ENCODE measurements at places on chromosomes 3 and 15.

- no peak for DNase-seq
Measured at GRCh38 chr15:93178371-93178770, 89.4 kb upstream of the RGMA start.

DNA sequence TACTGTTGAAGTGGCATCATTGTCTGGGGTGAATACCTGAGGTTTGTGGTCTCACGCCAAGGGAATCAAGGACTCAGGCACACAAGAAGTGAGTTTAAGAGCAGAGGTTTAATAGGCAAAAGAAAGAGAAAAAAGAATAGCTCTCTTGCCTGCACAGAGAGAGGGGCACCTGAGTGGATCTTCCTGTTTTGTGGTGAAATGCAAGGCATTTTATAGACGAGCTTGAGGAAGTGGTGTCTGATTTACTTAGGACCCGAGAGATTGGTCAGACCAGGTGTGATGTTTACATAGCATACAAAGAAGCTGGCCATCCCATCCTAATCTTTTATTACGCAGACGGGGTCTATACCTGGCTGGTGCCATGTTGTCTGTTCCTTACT is 13.2 kb downstream of the CCR5 start:
- no peak for DNase-seq

DNA sequence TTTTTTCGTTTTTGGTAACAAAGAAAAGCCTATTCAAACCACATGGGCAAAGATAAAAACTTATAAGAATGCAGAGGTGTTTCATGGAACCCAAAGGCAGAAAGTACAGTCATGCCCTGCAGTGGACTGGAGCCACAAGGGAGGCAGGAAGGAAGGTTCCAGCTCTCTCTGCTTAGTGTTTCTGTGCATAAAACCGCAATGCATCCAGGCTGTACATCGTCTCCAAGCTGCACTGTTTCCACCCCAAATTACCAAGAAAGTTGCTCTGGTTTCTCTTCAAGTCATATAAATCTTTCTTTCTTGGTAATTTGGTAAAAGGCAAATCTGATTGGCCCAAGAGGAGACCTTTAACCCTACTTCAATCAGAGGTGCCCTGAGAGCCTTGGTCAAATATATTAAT is 15.8 kb downstream of the TRAT1 start:
- DNase-seq: no peak

DNA sequence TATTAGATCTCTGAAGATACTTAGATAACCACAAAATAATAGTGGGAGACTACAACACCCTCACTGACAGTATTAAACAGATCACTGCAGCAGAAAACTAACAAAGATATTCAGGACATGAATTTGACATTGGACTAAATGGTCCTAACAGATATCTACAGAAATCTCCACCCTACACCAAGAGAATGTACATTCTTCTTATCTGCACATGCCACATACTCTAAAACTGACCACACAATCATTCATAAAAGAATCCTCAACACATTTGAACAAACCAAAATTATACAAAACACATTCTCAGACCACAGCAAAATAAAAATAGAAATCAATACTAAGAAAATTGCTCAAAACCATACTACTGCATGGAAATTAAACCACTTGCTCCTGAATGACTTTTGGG is 116.3 kb downstream of the DTWD1 start:
- no peak for DNase-seq

DNA sequence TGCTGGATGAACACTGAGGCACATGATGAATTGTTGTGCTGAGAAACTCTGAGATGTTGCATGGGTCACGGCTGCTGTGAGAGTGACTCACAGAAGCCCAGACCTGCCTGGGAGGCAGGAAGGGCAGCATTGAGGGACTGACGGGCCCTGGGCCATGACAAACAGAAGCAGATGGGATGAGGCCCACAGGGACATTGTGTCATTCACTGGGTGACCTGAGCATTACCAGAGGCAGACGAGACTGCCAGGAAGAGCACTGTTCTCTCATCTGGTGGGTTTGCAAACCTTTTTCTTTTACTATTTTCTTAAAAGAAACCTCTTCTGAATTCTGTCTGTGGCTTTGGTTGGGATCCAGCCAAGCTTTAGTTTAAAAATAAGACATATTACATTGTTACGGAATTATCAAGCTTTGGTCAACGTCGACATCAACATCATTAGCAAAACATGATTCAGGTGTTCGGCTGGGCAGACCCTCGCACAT is 67.8 kb downstream of the BDH1 start:
- DNase-seq: no peak

GRCh38 chr15:52005748-52006701 is 13.0 kb upstream of the MAPK6 start:
- DNase-seq: no peak

DNA sequence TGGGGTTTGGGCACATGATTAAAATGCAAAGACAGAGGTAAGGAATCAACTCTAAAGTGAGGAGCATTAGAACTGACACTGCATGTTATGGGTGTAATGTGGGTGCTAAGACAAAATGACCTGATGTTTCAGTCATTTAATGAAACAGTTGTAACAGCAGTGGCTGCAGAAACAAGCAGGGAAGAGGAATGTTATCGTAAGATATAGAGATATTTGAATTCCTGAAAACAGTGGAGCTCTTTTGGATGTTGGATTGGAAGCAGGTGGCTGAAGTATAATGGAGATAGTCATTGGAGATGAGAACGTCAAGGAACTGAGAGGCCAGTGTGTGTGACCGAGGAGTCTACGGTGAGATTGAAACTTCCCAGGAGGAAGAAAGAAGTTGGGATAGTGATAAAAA is 1065.2 kb downstream of the ZPLD1 start:
- DNase-seq: no peak

DNA sequence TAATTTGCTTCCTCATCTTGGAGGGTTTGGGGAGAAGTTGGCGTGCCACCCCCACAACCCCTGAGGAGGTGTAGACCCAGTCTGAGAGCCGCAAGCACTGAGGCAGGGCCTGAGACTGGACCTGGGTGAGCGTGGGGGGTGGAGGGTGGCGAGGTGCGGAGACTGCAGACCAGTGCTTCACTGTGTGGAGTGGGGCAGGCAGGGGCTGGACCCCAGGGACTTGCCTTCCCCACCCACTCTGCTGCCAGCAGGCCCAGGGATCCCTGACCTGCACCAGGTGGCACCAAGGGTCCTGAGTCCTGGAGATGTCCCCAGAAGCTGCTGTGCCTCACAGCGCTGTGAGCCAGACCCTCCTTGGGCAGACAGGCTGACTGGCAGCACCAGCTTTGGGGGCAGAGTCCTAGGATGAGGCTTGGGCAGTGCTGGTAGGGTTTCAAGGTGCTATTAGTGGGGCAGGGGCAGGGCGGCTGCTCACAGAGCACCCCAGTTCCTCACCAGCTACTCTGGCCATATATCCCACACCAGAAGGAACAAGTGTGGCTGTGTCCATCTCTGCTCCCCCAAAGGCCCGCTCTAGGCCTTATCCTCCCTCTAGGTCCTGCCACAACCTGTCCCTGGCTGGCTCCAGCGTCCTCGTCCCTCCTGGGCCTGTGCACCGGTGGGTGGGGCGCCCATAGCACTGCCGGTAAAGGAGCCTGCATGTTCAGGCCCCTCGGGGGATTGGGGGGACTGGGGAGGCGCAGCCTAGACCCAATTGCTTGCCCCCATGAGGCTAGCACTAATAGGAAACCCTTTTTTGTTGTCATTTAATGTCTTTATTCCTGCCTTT is 11.8 kb downstream of the ZBTB47 start:
- DNase-seq: no peak

GRCh38 chr3:51621091-51621892 is 49.8 kb upstream of the TEX264 start:
- DNase-seq: no peak

GRCh38 chr15:41334293-41335120 is 1.8 kb downstream of the NUSAP1 start:
- DNase-seq: no peak
